ENCODE measurements at places on chromosomes 2 and 18. TPM values are rescaled to one million over a fixed set of nuclear protein-coding genes. Genes with fewer than 3 reads are reported as not detected.
A peak's percentile ranks its signal among the peaks of the same experiment; 100 is the strongest.

DNA sequence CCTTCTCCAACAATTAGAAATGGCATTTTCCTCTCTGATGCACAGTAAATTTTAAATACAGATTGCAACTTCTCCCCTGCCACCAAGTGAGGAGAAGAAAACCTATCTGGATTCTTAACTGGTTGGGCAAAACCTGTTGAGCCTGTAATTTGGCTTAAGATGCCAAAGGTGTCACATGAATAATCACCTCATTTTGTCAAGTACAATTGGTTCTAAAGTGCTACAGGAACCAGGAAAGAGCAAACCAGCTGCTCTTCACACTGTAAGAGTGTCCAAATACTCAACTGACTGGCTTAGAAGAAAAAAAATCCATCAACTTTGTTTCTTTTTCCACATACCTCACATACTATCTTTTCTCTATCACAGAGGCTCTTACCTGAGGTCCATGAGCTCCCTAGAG lies 35.4 kb downstream of the NPC1 start:
- H3K36me3 ChIP-seq: peaks cover 71% of the 10 kb centered on the region
- H3K27me3 ChIP-seq: no peaks in the 10 kb centered on the region
- no peak overlapping the region for H3K4me3 ChIP-seq
- no peaks in the 10 kb centered on the region for H3K4me1 ChIP-seq
- no peak overlapping the region for H3K27ac ChIP-seq

GRCh38 chr2:30219886-30220875 lies 11.2 kb upstream of the LBH start:
- no peaks in the 10 kb centered on the region for H3K27me3 ChIP-seq
- no peak overlapping the region for H3K27ac ChIP-seq
- H3K4me1 ChIP-seq: no peaks in the 10 kb centered on the region

DNA sequence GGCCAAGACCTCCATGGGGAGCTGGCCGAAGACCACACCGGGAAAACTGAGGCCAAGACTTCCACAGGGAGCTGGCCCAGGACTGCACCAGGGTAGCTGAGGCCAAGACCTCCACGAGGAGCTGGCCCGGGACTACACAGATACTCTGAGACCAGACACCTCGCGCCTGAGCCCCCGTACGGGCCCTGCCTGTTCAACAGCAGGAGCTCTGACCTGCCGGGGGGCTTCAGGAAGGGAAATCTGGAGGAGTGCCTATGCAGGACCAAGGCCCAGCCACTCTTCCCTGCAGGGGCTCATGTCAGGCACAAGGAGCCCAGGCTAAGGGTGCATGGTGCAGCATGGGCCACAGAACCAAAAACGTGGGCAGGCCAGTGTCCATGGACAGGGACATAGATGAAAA lies 151.6 kb downstream of the TMEM18 start:
- H3K4me1 ChIP-seq: no peaks in the 10 kb centered on the region
- DNase-seq: no peak
- H3K27me3 ChIP-seq: no peaks in the 10 kb centered on the region
- no peak overlapping the region for H3K4me3 ChIP-seq
- no peak overlapping the region for H3K27ac ChIP-seq
- no peaks in the 10 kb centered on the region for H3K36me3 ChIP-seq

DNA sequence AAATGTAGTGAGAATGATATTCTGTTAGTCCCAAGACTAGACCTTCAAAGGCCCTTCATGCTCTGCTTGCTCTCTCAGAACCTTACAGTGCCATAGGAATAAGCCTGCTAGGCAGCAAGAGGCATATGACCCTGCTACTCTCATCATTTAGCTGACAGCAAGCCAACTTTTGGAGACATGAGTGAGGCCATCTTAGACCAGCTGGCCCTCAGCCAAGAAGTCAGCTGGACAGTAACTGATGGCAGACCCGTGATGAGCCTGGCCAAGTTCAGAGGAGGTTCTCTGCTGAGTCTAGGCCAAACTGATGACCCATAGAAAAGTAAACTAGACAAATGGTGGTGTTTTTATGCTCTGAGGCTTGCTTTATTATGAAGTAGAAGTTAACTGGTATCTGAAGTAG lies 82.6 kb downstream of the C18orf54 start:
- H3K36me3 ChIP-seq: no peaks in the 10 kb centered on the region
- no peaks in the 10 kb centered on the region for H3K4me1 ChIP-seq
- H3K27ac ChIP-seq: no peak overlapping the region
- no peak overlapping the region for H3K4me3 ChIP-seq
- no peaks in the 10 kb centered on the region for H3K27me3 ChIP-seq
- DNase-seq: no peak

DNA sequence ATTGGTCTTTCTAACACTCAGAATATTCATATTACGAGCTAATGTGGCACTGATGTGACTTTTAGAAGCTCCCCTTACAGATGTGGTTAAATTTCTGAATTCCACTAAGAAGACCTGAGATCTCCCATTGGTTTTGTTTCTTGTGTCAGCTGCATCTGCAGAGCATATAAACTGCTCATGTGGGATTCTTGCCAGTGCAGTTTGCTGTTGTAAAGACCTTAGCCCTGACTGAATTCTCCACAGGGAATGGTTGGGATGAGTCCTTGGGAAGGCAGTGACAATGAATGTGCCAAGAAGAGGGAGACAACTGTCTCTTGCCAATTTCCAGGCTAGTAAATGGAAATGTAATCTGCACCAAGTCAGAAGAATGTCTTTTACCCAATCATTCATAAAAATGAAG lies 94.1 kb downstream of the PTPRM start:
- H3K27me3 ChIP-seq: no peaks in the 10 kb centered on the region
- no peak overlapping the region for H3K4me3 ChIP-seq
- no peaks in the 10 kb centered on the region for H3K36me3 ChIP-seq
- H3K27ac ChIP-seq: no peak overlapping the region
- H3K4me1 ChIP-seq: no peaks in the 10 kb centered on the region

DNA sequence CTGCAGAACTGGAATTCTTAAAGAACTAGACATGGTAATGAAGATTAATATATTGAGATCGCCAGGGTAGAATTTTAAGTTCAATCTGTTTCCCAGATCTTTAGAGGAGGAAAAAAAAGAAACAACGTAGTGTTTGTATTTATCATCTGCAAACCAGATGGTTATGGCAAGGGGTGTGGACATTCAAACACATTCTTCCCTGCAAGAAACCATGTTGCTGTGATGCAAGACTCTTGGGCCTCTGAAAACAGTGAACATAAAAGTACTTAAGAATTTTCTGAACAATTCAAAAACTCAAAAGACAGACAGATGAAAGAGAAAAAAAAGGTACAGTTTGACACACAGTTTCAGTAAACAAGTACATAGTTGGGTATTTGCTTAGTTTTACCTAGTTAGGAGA lies 35.6 kb downstream of the COL5A2 start:
- no peaks in the 10 kb centered on the region for H3K4me1 ChIP-seq
- no peak overlapping the region for H3K4me3 ChIP-seq
- no peaks in the 10 kb centered on the region for H3K36me3 ChIP-seq
- H3K27me3 ChIP-seq: no peaks in the 10 kb centered on the region

DNA sequence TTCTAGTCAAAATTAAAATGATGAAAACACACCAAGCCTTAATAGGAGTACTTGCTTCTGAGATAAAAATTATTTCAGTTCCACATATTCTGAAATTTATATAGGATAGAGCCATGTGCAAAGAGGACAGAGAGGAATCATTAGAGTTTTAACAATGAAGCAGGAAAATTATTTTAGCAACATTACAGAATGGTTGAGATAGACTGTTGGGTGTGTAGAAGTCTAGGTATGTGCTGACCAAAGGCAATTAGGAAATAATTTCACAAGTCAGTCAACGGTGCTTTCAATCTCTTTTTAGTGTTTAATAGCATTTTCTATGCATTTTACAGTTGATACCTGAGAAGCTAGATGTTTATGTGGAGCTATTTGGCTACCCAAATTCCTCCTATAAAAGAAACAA lies 25.2 kb downstream of the SOS1 start:
- H3K36me3 ChIP-seq: no peaks in the 10 kb centered on the region
- no peak overlapping the region for H3K27ac ChIP-seq
- H3K4me1 ChIP-seq: peaks cover 21% of the 10 kb centered on the region
- no peak for DNase-seq
- H3K4me3 ChIP-seq: no peak overlapping the region
- no peaks in the 10 kb centered on the region for H3K27me3 ChIP-seq

- no peak overlapping the region for H3K27ac ChIP-seq
- H3K27me3 ChIP-seq: no peaks in the 10 kb centered on the region
- no peak for DNase-seq
- H3K4me3 ChIP-seq: no peak overlapping the region
- H3K36me3 ChIP-seq: no peaks in the 10 kb centered on the region
These were observed 50.0 kb downstream of the TMEM163 start for GRCh38 chr2:134668821-134669220.

- H3K4me1 ChIP-seq: peaks cover 4% of the 10 kb centered on the region
- no peaks in the 10 kb centered on the region for H3K27me3 ChIP-seq
- DNase-seq: no peak
These were observed 24.8 kb upstream of the PTMA start for GRCh38 chr2:231683292-231684235.

GRCh38 chr2:84458551-84459017 lies 496 bp downstream of the SUCLG1 start:
- peaks cover 10% of the 10 kb centered on the region for H3K4me1 ChIP-seq
- peak overlapping the region; percentile 92 for H3K27ac ChIP-seq
- no peaks in the 10 kb centered on the region for H3K27me3 ChIP-seq
- H3K4me3 ChIP-seq: peak overlapping the region; percentile 94
- H3K36me3 ChIP-seq: no peaks in the 10 kb centered on the region

- peaks cover 10% of the 10 kb centered on the region for H3K4me1 ChIP-seq
- no peak overlapping the region for H3K4me3 ChIP-seq
- H3K27ac ChIP-seq: no peak overlapping the region
- DNase-seq: no peak
- no peaks in the 10 kb centered on the region for H3K27me3 ChIP-seq
These were observed 10.3 kb downstream of the GEMIN6 start for GRCh38 chr2:38788306-38788705.

DNA sequence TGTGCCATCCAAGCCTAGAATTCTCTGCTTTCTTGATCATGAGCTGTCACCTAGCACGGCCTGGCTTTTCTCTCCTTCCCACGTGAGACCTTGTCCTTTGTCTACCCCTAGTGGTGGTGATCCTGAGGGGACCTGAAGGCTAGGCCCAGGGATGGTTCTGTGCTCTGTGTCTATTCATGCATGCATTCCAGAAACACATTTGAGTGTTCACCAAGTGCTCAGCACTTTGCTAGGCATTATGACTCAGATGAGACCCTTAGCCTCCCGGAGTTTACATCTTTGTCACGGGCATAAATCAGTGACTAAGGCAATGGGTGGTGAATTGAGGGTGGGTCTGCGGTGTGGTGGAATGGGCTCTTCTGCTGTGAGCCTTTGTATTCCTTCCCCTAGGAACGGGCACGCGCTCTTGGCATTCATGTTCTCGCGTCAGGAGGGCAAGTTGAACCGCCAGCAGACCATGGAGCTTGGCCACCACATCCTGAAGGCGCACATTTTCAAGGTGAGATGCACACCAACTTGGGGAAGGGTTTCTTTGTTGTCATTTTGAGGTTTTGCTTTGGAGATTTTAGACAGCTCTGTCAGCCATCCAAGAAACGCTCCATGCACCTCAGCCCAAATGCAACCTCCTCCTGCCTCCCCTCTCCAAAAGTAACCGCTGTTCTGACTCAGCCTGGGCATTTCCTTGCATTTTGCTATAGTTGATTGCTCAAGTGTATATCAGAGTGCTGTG lies 100.9 kb downstream of the WDSUB1 start:
- H3K4me3 ChIP-seq: no peak overlapping the region
- no peaks in the 10 kb centered on the region for H3K27me3 ChIP-seq
- no peak overlapping the region for H3K27ac ChIP-seq
- H3K36me3 ChIP-seq: peaks cover 30% of the 10 kb centered on the region

DNA sequence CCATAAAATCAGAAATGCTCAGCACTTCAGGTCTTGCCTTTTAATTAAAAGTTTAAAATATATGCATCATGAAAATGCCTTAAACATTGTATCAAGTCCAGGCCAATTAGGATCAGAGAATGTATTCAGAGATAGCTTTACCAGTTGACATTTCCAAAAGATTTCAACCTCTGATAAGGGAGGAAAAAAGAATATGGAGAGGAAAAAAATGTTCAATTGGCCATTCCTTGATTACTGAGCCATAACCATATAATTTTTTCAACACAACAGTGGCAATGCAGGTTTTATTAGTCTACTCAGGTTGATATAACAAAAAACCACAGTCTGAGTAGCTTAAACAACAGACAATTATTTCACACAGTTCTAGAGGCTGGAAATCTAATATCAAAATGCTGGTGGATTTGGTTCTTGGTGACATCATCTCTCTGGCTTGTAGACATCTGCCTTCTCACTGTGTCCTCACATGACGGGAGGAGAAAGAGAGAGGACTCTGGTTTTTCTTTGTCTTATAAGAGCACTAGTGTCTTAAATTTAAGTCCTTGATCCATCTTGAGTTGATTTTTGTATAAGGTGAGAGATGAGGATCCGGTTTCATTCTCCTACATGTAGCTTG lies 111.9 kb downstream of the IRS1 start:
- H3K36me3 ChIP-seq: no peaks in the 10 kb centered on the region
- H3K4me1 ChIP-seq: peaks cover 10% of the 10 kb centered on the region
- no peaks in the 10 kb centered on the region for H3K27me3 ChIP-seq
- H3K27ac ChIP-seq: no peak overlapping the region
- no peak overlapping the region for H3K4me3 ChIP-seq

DNA sequence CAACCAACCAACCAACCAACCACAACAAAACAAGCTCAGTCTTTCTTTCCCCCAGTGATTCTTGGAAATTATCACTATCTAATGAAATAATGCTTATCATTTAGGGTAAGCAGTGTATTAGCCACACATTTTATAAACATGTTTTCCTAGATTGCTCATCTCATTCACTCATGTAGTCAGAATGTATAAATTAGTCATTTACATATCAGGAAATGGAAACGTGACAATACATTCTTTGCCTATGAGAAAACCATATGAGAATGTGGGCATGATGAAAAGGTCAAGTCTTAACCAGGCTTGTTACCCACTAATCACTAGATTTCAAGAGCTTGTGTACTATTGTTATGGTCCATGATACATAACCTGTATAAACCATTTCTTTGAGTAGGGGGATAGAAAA lies 1583.4 kb upstream of the PIK3C3 start:
- H3K27ac ChIP-seq: no peak overlapping the region
- H3K4me1 ChIP-seq: no peaks in the 10 kb centered on the region
- H3K4me3 ChIP-seq: no peak overlapping the region
- DNase-seq: no peak
- H3K27me3 ChIP-seq: no peaks in the 10 kb centered on the region

DNA sequence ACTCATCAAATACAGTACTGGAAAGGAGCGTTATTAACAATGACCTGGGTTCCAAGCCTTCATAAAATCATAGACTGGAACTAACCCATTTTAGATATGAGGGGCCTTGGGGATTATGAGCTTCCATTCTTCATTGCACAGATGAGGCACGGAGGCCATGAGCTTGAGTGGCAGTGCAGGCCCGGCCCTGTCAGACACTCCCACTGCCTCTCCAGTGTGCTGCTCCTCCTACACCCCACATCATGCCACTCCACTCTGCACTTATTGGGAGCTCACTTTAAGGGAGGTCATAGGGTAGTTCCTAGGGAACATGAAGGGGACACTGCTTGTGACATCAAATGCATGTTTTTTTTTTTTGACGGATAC lies 77.9 kb downstream of the TSN start:
- no peaks in the 10 kb centered on the region for H3K27me3 ChIP-seq
- DNase-seq: no peak
- H3K27ac ChIP-seq: no peak overlapping the region
- no peaks in the 10 kb centered on the region for H3K36me3 ChIP-seq
- H3K4me3 ChIP-seq: no peak overlapping the region

- no peaks in the 10 kb centered on the region for H3K4me1 ChIP-seq
- H3K27me3 ChIP-seq: no peaks in the 10 kb centered on the region
- DNase-seq: no peak
- no peaks in the 10 kb centered on the region for H3K36me3 ChIP-seq
These were observed 381.1 kb downstream of the IRS1 start for GRCh38 chr2:226418521-226418920.

METAP1D gene
- 1.7 TPM for total RNA-seq

CCDC88A gene
- total RNA-seq: 101 TPM

SH3RF3 gene
- total RNA-seq: 19.1 TPM

CNRIP1 gene
- total RNA-seq: 13.1 TPM

SLC16A14 gene
- 9.5 TPM for total RNA-seq

CCNT2 gene
- total RNA-seq: 8.9 TPM

LIMS2 gene
- 11.7 TPM for total RNA-seq

CNTNAP5 gene
- total RNA-seq: 0.11 TPM

Measured in adrenal gland (tissue), 19 donors.